Motor neuron (in vitro differentiated cells): ENCODE measurements at places on chromosomes 6 and 20. TPM values are rescaled to one million over a fixed set of nuclear protein-coding genes. Genes with fewer than 3 reads are reported as not detected.

The BPIFA3 gene
- 0.09 and 0.26 TPM in 2 replicates for total RNA-seq

The MAS1 gene
- total RNA-seq = 0.19 TPM in 1 of 2 replicates, not detected in the other

The EFCAB8 gene
- total RNA-seq = 0.05 TPM in 2 replicates

The PHF10 gene
- total RNA-seq = 18.6 and 25.6 TPM in 2 replicates

The FERMT1 gene
- total RNA-seq = 15.0 and 16.6 TPM in 2 replicates

DNA sequence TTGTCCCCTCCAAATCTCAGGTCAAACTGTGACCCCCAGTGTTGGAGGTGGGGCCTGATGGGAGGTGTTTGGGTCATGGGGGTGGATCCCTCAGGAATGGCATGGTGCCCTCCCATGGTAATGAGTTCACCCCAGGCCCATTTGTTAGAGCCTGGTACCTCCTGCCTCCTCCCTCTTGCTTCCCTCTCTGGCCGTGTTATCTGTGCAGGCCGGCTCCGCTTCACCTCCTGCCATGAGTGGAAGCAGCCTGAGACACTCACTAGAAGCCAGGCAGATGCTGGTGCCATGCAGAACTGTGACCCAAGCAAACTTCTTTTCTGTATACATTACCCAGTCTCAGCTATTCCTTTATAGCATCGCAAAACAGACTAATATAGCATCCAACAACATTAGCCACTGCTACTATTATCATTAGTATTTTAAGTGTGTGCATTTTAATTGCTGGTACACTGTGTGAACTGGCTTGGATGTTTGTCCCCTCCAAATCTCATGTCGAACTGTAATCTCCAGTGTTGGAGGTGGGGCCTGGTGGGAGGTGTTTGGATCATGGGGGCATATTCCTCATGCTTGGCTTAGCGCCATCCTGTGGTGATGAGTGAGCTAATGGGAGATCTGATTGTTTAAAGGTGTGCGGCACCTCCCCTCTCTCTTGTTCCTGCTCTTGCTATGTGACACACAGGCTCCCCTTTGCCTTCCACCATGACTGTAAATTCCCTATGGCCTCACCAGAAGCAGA is 12.2 kb upstream of the OSER1 start:
- ATAC-seq = no peak

GRCh38 chr6:6678185-6678671 is 89.7 kb downstream of the LY86 start:
- peak; percentile 91 for ATAC-seq
